CD4-positive, alpha-beta T cell treated with Interferon gamma for 1 hour (primary cell): ENCODE measurements at places on chromosomes 1 and 21.

DNA sequence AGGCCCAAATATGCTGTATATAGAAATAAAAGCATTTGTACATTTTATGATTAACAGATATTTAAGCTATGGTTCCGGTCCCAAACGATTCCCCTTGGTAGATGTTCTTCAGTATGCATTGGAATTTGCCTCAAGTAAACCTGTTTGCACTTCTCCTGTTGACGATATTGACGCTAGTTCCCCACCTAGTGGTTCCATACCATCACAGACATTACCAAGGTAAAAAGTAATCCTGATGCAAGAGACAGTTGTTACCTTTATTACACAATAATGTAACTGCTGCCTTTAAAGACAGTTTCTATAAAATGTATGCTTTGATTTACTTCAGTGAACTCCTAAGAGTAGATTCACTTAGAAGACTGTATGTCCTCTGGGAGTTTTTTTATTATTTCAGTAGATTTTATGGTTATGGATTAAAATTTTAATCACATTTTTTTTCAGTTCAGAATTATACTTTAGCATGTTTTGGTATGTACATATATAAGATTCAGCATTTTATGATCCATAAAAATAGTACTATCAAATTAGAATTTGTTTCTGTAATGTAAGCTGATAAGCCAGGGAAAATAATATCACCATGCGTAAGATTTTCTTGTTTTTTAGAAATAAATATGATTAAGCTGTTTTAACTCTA lies 96.5 kb downstream of the USP25 start:
- no peak for DNase-seq

GRCh38 chr1:25447547-25447946 lies 16.9 kb downstream of the MACO1 start:
- no peak for DNase-seq

DNA sequence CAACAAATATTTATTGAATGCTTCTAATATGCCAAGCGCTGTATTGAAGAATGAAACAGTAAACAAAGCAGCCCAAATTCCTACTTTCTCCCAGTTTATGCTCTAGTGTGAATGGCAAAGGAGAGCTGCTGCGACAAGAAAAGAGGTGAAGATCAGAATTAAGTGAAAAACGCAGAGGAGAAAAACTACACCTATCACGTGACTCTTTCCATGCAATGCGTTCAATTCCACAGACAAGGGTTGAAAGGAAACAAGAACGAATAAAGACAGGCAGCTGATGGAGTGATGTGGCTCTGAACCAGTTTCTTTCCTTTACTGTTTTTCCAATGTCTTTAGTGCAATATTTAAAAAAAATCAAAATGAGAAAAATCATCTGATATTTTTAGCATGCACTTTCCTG lies 23.6 kb downstream of the MT1HL1 start:
- no peak for DNase-seq

GRCh38 chr1:9770298-9770697 lies 53.5 kb downstream of the CLSTN1 start:
- no peak for DNase-seq

- no peak for DNase-seq
Observed at GRCh38 chr21:43268086-43268803, 99.4 kb downstream of the CRYAA start.

- DNase-seq: no peak
Observed at GRCh38 chr1:43220905-43221778, 48.6 kb upstream of the TMEM125 start.

DNA sequence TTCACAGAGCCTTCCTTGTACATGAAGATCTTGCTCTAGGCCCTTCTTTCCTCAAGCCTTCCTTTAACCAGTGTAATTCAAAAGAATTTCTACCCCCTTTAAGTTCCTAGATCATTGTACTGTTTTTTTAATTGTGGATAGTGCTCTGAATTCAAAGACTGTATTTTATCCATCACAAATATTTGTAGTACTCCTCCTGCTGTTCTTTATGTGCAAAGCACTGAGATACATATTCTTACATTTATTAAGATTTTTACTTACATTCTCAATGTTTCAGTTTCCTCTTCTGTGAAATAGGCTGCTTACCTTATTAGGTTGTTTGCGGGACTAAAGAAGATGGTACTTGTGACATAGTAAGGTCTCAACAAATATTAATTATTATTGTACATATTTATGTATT lies 168.8 kb upstream of the PDE4B start:
- no peak for DNase-seq

DNA sequence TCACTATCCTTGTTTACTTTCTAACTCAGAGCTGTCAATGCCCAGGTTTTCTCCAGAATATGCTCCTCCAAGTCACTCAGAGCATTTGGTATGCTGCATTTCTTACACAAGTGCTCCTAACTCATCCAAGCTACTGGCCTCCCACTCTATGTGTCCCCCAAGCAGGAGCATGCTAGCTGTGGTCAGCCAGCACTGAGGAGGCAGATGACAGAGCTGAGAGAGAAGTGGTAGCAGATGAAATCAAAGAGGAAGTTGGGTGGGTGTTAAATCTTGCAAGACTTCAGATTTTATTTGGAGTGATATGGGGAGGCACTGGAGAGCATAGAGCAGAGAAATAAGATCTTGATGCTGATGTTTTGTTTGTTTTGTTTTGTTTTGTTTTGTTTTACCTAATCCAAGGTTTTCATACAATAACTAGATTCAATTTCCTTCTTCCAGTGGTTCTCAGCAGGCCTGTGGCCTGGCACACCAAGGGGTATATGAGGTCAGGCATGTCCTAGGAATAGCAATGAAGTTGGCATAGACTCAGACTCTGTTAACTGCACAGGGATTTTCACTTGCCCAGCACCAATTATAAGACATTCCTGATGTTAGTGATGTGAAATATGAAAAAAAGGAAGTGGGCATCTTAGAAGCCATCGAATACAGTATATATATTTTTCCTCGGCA lies 3.1 kb upstream of the PGBD5 start:
- no peak for DNase-seq

- no peak for DNase-seq
Observed at GRCh38 chr1:203133970-203134725, 6.6 kb downstream of the ADORA1 start.

DNA sequence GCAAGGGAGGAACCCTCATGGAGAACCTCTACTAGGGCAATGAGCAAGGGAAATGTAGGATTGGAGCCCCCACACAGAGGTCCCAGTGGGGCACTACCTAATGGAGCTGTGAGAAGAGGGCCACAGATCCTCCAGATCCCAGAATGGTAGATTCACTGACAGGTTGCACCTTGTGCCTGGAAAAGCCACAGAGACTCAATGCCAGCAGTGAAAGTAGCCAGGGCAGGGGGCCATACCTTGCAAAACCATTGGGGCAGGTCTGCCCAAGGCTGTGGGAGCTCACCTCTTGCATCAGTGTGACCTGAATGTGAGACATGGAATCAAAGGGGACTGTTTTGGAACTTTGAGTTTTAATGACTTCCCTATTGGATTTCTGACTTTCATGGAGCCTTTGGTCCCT lies 17.9 kb downstream of the CFH start:
- DNase-seq: no peak

DNA sequence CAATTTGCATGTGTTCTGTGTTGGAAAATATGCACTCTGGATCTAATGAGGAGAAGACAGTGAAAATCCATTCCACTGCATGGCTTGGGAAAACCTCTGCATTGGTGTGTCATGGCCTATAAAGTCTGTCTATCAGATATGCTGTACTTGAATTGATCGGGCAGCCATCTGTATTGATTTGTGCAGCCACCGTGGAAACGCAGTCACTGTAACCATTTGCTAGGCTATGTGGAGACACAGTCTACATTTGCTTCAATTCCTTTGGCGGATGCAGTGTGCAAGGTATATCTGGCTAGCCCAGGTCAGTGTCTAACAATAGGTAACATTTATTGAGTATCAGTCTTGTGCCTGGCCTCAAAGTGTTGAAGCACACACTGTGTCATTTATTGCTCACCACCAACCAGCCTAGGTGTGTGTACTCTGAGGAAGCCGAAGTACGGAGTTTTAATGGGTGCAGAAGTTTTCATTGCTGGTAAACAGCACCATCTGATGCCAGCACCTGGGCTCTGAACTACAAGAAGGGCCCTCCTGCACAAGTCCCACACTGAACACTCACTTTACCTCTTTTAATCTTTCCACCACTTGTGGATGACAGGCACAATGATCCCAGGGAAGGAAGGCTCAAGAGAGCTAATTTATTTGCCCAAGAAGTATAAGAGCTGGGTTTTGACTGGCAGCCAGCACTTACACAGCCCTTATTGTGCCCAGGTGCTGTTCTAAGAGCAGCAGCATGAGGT lies 83.4 kb downstream of the DAB1 start:
- no peak for DNase-seq

DNA sequence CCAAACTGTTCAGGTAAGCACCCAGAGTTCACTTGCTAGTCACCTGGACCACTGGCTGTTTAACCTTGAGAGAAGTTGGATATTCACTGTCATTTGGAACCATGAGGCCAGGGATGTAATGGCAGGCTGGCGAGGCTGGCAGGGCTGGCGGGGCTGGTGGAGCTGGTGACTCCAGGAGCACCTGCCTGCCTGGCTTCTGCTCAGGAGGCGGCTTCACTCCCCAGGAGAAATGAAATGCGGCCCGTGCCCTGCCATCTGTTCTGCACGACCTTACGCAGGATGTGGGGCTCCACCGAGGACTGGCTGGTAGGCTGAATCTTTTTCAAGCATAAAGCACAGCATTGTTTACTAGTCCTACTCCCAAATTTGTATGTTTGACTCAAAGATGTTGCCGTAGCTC lies 22.7 kb upstream of the MX1 start:
- no peak for DNase-seq

DNA sequence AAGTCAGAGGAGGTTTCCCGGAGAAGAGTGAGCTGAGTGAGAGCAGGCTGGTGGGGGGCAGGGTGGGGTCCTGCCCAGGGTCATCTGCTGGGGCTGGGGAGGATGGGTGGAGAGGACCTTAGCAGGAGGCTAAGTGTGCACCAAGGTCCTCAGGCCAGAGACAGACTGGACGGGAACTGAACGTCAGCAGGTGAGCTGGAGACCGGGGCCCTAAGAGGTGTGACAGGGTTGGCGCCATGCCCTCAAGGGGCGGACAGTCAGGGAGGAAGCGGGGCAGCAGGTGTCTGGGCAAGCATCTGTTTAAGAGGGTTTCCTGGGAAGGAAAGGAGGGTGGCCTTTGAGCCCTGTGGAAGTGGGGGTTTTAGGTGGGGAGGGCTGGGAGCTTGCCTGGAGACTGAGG lies 13.6 kb upstream of the PTPN7 start:
- no peak for DNase-seq
